ENCODE measurements at places on chromosomes 2 and 18.

- no peak for DNase-seq
These were observed 39.4 kb downstream of the METAP1D start for GRCh38 chr2:172039011-172039704.

- no peak for DNase-seq
These were observed 530.0 kb downstream of the BCL11A start for GRCh38 chr2:60023256-60023985.

GRCh38 chr2:38106405-38107094 lies 30.6 kb upstream of the CYP1B1 start:
- DNase-seq = no peak

GRCh38 chr18:2893056-2893455 lies 46.2 kb downstream of the EMILIN2 start:
- DNase-seq = no peak

DNA sequence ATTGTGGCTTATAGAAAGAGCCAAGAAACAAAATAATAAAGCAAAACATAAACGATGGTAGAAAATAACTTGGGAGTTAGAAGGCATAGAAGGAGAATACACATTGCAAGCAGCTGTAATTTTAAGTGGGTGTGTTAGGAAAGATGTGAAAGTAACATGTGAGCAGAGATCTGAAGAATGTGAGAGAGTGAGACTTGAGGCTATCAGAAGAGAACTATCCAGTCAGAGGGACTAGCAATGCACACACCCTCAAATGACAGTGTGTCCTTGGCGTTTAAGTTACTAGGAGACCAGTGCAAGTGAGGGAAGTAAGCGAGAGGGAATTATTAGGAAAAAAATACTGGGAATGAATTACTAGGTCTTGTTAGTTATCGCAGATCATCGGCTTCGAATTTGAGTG lies 304.9 kb downstream of the DSEL start:
- DNase-seq = no peak

- DNase-seq = no peak
These were observed 20.2 kb downstream of the RUFY4 start for GRCh38 chr2:218089259-218089658.

Measured in activated CD8-positive, alpha-beta memory T cell treated with anti-CD3 and anti-CD28 coated beads for 4 hours (primary cell).